Stimulated activated CD8-positive, alpha-beta memory T cell treated with anti-CD3 and anti-CD28 coated beads, Interleukin-15, amount 100 ng/mL, for 4 hours (primary cell): ENCODE measurements at places on chromosomes 2 and 18.

GRCh38 chr2:71191570-71191943 is 35.3 kb downstream of the PAIP2B start:
- no peak for DNase-seq

GRCh38 chr2:36355151-36355889 is at the start of gene CRIM1:
Gene CRIM1 (plus strand): TSS chr2:36355778. CDS start chr2:36356293, 515 bp downstream.
- peak; percentile 57 for DNase-seq

GRCh38 chr2:85666016-85666415 is 2.0 kb downstream of the SFTPB start:
- DNase-seq, result no peak

- DNase-seq, result no peak
Measured at GRCh38 chr2:113842919-113843736, 46.8 kb upstream of the ACTR3 start.

- DNase-seq, result no peak
Measured at GRCh38 chr2:240646900-240647502, 21.7 kb downstream of the GPR35 start.

DNA sequence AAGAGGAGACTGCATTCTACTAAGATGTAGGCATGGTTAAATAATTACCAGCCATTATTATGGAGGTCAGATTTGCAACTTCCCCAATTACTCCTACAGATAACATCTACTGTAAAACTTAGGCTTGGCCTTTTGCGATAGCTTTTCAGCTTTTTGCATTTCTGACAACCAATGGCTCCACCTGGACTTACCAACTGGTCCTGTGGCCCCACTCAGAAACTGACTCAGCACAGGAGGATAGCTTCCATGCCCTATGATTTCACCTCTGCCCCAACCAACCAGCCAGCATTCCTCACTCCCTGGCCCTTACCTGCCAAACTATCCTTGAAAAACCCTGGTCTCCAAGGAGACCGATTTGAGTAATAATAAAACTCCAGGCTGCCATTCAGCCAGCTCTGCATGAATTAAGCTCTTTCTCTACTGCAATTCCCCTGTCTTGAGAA is 28.2 kb downstream of the TUBB6 start:
- no peak for DNase-seq

DNA sequence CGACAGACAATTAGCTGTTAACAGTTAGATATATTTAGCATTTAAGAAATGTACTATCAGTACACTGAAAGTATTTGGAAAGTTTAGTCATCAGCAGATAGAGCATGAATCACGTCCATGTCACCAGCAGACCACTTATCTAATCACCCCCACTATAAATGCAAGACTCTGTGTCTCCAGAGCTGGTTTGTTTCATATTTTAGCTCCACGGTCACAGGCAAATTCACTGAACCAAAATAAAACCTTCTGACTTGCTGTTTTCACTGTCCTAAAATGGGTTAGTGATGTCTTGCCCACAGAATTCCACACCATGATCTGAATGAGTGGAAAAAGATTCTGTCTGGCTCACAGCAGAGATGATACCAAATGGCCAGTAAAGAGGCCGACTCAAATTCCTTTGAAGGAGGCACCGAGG is 64.9 kb downstream of the CDH2 start:
- no peak for DNase-seq

DNA sequence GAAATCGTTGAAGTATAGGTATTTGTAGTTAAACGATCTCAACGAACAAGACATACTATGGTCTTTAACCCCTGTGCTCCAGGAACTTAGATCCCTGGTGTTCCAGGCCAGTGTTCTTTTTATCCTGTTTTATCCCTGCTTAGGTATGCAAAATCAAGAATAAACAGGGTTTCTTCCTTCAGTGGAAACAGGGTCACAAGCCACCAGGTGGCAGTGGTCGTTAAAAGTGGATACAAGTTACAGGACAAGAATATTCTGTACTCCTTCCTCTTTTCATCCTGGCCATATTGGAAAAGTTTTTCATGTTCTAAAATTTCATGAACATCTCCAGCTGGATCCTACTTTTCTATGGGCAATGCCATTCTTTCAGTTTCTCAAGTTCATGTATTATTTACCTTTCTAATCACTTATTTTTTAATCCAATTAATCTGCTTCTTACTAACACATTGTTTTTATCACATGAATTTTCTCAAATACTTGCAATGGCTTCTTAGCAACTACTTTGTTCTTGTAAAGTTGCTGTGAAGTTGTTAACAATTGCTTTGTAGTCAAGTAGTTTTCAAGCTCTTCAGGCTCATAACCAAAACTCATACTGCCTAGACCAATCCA is 16.4 kb upstream of the HNMT start:
- no peak for DNase-seq
